ENCODE measurements at places on chromosomes 1 and 21.

DNA sequence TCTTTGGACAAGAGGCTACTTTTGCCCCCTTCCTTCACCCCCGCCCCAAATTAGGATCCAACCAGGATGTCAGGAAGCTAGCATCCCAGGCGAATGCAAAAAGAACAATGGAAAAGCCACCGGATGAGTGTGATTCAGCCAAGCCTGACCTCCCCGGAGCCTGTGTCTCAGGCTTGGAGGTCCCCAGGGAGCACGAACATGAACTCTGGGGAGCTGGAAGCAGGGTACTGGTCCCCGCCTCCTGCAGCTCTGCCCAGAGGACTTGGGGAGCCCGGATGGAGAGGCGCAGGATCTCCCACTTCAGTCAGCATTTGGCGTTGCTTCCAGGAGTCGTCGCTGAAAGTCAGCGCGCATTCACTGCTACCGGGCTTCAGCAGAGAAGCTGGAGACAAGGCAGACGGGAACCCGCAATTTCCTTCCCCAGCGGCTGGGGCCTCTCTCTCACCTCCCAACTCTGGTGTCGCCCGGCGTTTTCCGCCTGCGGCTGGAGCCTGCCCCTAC, 1.8 kb upstream of the TBX15 start:
- DNase-seq = no peak

DNA sequence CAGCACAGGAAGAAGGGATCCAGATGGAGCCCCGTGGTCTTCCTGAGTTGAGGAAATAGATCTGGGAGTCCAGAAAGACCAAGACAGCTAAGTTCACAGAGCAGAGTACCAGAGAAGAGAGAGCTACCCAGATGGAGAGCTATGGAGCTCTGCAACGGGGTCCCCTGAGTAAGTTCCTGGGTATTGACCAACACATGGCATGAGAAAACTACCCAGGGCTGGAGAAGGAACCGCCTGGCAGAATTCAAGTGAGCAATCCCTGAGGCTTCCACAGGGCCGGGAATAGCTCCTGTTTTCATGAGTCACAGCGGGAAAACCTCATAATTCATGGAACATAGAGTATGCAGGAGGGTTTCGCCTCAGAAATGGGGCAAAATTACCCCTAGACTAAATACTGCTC, 19.7 kb downstream of the STPG1 start:
- DNase-seq = no peak

DNA sequence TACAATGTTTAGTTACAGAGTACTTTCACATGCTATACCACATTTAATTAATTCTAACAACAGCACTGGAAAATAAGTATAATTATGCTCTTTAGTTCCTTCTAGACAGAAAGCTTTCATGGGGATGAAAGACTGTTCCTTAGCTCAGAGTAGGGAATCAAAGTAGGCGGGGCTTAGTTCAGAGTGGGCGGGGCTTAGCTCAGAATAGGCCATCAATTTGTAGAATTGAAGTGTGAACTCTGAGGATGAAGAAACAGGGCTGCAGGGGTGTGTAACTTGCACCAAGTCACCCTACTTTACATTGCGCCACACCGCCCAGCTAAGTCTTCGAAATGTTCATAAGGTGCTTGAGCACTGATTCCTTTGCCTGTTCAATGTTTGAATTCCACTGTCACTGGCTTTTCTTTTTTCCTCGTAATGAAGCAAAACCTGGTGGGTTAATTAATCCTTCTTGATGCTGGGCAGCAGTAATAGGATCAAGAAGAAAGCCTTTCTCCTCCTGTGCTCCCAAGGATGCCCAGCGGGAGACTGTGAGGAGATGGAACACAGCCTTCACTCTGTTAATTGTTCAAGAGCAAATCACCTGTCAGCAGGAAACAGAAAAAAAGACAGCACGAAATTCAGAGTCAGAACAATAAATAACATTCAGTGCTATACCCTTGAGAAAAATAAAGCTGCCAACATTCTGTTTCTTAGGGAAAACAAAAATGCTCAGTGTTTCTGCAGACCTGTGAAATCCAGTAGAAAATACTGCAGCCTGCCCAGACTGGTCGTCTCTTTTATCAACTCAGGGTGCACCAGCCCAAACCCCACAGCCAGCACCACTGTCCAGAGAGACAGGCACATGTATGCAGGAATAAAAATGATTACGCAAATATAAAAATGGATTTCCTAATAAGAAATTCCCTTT, 66.5 kb upstream of the CAMK1G start:
- DNase-seq = no peak

- no peak for DNase-seq
Measured at GRCh38 chr1:209150114-209150513, 433.4 kb upstream of the CAMK1G start.

DNA sequence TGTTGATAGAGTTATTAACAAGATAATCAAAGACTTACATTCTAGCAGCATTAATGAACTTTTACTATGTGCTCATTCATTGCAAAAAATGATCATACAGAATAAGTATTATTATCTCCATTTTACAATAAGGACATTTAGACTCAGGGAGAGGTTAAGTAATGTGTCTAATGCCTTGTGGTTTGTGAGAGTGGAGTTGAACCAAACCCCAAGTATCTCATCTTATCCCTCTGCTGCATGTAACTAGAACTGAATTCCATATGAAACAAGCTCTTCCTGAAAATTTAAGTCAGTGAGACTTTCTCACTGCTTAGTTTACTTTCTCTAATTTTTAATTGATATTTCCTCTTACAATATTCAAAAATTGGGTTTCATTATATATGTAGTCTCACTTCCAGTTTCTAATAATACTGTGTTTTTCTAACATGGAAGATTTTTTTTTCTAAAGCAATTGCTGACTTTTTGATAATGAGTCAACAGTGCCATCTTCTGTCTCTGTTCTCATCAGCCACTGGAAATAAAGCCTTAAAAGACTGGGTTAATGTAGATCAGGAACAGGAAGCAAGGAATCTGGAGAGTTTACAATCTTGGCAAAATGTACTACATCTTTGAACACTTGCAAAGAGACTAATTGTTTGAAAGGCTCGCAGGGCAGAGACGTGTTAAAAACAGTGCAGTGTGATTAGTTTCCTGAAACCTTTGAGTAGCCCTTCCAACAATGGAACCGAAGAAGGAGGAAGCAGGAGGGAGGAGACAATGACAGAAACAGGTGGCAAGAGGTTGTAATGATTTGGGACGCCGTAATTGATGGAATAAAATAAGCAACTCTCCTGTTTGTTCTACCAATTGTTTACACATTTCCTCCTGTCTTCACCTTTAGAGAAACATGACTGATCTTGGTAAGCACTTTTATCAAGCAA, 567.6 kb downstream of the MRPL39 start:
- no peak for DNase-seq

DNA sequence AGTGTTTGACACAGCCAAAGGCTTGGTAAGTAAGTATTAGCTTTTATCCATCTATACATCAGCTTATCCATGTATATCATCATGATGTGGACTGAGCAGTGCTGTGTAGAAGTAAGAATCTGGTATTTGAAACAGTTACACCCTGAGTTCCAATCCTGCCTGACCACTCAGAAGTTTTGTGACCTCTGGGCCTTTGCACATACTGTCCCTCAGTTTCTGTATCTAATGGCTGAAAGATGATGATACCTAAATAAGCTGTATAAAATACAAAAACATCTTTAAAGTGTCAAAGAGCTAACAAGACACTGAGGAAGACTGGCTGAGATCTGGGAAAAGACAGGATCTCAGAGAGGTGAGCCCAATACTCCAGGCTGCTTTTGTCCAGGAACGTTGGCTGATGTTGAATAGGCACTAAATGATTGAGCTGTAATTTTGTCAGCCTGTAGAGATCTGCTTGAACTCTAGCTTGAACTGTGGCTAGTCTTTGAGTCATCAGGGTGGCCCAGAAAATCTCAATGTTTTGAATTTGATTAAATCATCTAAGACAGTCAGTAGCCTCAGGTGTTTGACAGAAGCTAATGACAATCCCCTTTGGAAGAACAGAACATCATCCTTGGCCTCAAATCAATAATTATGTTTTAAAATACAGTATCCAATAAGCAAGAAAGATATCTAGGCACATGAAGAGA, 20.2 kb upstream of the OTUD3 start:
- DNase-seq = no peak
